ENCODE measurements at places on chromosomes 12 and 14.
A peak's percentile ranks its signal among the peaks of the same experiment; 100 is the strongest.

GRCh38 chr14:40053416-40053815 lies 621.2 kb upstream of the FBXO33 start:
- no peak for DNase-seq

GRCh38 chr14:22007784-22008412 lies 334.3 kb upstream of the OR4E1 start:
- no peak for DNase-seq

DNA sequence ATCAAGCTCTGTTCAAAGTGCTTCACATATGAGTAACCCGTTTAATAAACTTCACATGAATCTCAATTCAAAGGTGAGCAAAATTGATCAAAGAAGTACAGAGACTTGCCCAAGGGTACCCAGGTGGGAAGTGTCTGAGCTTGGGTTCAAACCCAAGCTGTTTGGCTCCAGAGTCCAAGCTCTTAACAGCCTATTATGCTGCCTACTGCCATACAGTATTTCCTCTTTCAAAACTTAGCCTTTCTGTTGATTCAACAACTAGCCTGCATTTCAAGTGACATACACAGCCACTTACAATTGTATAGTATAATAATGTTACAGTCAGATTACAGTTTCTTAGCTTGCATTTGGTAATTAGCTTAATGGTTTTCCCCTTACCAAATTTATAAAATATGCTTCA lies 29.7 kb downstream of the FRMD6 start:
- no peak for DNase-seq

DNA sequence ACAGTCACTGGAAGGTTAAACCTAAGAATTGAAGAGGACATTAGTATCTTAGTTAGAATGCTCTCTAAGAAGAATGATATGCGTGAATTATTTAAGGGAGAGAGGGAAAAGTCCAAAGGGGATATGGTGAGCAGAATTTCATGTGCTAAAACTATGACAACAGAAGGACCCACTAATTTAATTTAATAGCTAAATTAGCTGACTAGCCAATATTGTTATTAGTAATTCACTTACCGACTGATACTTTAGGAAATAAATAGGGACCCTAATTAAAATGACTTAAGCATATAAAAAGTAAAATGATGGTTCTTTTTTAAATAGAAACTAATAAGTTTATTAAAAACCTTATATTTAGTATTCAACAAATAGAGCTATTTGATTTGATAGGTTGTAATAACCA lies 179.6 kb downstream of the RASSF9 start:
- no peak for DNase-seq

DNA sequence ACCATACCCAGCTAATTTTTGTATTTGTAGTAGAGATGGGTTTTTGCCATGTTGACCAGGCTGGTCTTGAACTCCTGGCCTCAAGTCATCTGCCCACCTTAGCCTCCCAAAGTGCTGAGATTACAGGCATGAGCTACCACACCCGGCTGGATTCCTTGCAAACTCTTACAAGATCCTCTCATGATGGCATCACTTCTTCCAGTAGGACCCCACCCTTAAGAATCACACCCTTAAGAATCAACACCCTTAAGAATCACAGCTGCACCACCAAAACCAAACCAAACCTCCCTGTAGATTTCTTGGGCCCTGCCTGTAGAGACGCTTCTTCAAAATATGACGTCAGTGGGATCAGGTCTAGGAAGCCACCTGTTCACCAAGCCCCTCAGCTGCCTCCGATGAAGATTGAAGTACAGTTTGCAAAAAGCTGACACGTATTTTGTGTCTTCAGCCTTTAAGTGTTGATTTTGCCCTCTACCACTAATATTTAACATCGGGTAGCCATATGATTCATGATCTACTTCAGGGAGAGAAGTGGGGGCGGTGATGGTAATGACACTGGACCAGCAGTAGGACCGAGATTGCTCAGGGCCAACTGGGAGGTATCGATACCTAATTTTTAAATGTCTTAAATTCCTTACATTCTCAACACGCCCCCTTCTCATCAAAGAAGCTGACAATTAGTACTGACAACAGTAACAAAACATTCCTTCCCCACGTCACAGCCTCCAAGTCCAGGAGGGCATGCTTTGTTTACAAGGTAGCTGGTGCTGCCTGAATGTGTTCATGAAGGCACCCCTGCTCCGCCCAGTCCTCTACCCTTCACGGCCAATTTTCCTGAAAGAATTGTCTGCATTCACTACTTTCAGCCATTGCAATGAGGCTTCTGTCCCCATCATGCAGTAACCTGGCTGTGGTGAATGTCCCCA lies 57.2 kb downstream of the ESRRB start:
- DNase-seq, result no peak

- DNase-seq, result no peak
Observed at GRCh38 chr12:62891805-62892549, 43.0 kb downstream of the PPM1H start.

- DNase-seq, result no peak
Observed at GRCh38 chr14:93317210-93317874, 15.5 kb downstream of the BTBD7 start.

DNA sequence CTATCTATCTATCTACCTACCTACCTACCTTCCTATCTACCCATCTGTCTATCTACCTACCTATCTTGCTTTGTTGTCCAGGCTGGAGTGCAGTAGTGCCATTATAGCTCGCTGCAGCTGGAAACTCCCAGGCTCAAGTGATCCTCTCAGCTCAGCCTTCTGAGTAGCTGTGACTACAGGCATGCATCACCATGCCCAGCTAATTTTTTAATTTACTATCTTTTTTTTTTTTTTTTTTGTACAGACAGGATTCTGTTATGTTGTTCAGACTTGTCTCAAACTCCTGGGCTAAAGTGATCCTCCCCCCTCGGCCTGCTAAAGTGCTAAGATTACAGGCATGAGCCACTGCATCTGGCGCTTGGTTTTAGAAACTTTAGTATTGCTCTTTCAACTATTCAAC lies 762.4 kb downstream of the SLC6A15 start:
- no peak for DNase-seq

- DNase-seq, result no peak
Observed at GRCh38 chr14:74456684-74457564, 30.9 kb upstream of the SYNDIG1L start.

DNA sequence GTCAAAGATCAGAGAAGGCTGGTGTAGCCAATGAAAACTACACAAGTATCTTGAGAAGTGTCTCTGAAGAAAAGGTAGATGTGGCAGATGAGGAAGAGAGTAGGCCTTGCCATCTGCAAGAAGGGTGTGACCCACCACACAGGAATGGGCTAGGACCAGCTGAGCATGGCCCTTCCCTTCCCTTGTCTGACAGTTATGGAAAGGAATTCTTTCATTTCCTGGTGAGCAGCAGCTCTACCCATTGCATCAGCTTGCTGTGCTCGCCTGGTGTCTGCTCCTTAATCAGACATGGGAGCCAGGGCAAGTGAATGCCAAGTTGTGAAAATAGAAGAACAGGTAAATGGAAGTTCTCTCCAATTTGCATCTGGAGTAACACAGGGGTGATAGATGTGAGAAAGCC lies 145.2 kb upstream of the KRR1 start:
- DNase-seq, result peak; percentile 38
